Stimulated activated CD4-positive, alpha-beta T cell treated with anti-CD3 and anti-CD28 coated beads, Interleukin-1b, Interleukin-23, amount 100 ng/mL, for 4 hours (primary cell): ENCODE measurements at places on chromosomes 6 and 20.

DNA sequence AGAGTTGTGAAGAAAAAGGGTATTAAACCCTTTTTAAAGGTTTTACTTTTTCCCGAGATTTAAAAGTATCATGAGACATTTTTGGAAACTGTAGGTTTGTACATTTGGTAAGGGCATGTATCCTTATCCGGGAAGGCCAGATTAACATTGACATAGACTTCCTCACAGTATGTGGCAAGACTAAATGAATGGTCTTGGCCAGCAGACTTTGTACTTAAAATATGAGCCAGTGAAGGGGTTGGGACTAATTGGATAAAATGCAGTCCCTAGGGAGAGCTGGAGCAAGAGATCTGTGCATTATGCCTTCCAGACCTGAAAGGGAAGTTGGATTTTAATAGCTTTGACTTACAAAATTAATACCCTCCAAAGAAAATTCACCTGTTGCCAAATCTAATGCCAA is 60.4 kb upstream of the CCN2 start:
- DNase-seq = no peak

DNA sequence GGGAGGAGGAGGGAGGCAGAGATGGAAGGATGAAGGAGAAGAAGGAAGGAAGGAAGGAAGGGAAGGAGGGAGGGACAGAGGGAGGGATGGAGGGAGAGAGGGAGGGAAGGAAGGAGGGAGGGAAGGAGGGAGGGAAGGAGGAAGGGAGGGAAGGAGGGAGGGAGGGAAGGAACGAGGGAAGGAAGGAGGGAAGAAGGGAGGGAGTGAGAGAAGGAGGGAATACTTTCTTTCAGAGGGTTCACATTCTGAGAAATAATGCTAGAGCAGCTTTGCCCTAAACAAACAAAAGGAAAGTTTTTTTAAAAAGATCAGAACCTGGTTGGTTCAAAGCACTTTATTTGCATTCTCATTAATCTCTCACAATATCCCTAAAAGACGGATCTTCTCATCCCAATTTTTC is 96.1 kb upstream of the NXT1 start:
- no peak for DNase-seq

GRCh38 chr6:89411145-89412070 is 665 bp downstream of the RRAGD start:
- DNase-seq = peak; percentile 21

GRCh38 chr20:46558511-46558959 is 8.1 kb upstream of the OCSTAMP start:
- DNase-seq = no peak

DNA sequence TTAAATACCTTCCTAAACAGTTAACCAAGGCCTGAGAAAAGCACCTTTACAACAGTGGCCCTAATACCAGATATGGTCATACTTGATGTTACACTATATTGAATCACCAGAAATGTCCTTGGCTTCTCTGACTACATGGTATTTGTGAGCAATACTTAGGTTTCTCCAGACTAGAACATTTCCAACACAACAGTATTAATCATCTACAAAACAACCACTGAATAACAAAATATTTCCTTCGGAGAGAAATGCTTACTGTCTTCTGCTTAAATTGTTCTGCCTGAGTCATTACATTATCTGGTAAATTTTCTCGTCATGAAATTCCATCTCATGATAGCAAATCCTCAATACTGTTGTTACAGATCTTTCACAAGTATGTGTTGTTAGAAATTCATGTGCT is 252.9 kb upstream of the RUNX2 start:
- DNase-seq = no peak

- DNase-seq = no peak
Measured at GRCh38 chr6:106199998-106200397, 113.9 kb downstream of the PRDM1 start.

- no peak for DNase-seq
Measured at GRCh38 chr6:6863970-6864639, 243.7 kb upstream of the RREB1 start.

DNA sequence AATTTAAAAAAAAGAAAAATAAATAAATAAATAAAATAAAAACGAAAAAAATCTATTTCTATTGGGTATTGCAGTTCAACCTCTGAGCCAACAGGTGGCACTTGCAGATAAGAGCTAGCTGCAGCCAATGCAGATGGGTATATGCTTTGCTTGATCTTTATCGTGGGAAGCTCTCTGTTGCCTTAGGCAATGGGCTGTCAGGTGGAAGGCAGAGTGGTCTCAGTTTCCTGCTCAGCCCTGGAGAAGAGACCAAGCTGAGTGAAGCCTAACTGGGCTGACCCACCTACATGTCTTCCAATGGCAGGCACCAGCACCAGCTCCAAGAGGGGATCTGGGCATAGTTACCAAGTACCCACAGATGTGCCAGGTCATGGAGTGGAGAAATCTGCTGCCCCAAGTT is 95.0 kb downstream of the AK9 start:
- no peak for DNase-seq

DNA sequence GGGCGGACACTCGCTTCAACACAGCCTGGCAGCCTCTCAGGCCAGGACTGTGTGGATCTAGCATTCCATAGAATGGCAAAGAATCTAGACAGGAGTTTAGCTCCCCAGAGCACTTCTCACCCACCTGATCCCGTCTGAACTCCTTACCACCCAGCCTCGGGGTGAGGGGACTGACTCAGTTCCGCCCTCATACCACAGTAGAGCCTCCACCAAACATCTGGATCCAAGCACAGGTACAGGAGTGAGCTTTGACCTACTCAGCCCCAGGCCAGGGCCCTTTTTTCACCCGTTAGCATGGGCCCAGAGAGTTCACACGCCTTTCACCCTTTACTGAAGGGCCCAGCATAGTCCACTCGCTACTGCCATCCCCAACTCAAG is 715 bp downstream of the PSMF1 start:
- no peak for DNase-seq
